ENCODE measurements at places on chromosomes 4 and X. TPM values are rescaled to one million over a fixed set of nuclear protein-coding genes. Genes with fewer than 3 reads are reported as not detected.

UGT2B11 gene
- not detected for total RNA-seq

NLGN3 gene
- 1.0 TPM for total RNA-seq

GRCh38 chr4:89496851-89497250 lies 189.3 kb upstream of the GPRIN3 start:
- DNase-seq = no peak
- no peaks in the 10 kb centered on the region for H3K36me3 ChIP-seq
- H3K27me3 ChIP-seq = peaks cover 16% of the 10 kb centered on the region
- H3K27ac ChIP-seq = no peak overlapping the region
- H3K4me1 ChIP-seq = no peaks in the 10 kb centered on the region
- no peak overlapping the region for H3K4me3 ChIP-seq

DNA sequence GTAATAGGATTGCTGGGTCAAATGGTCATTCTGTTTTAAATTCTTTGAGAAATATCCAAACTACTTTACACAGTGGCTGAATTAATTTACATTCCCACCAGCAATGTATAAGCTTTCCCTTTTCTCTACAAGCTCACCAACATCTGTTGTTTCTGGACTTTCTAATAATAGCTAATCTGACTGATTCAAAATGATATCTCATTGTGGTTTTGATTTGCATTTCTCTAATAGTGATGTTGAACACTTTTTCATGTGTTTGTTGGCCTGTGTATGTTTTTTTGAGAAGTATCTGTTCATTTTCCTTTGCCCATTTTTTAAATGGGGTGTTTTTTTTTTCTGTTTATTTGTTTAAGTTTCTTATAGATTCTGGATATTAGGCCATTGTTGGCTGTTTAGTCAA lies 659.0 kb upstream of the GNPDA2 start:
- H3K27me3 ChIP-seq = no peaks in the 10 kb centered on the region
- no peaks in the 10 kb centered on the region for H3K36me3 ChIP-seq
- DNase-seq = no peak
- H3K27ac ChIP-seq = no peak overlapping the region
- no peaks in the 10 kb centered on the region for H3K4me1 ChIP-seq
- no peak overlapping the region for H3K4me3 ChIP-seq

GRCh38 chrX:72057331-72057730 lies 74.4 kb downstream of the RTL5 start:
- H3K36me3 ChIP-seq = no peaks in the 10 kb centered on the region
- no peak overlapping the region for H3K4me3 ChIP-seq
- peaks cover 18% of the 10 kb centered on the region for H3K27me3 ChIP-seq
- no peak for DNase-seq
- H3K27ac ChIP-seq = no peak overlapping the region

DNA sequence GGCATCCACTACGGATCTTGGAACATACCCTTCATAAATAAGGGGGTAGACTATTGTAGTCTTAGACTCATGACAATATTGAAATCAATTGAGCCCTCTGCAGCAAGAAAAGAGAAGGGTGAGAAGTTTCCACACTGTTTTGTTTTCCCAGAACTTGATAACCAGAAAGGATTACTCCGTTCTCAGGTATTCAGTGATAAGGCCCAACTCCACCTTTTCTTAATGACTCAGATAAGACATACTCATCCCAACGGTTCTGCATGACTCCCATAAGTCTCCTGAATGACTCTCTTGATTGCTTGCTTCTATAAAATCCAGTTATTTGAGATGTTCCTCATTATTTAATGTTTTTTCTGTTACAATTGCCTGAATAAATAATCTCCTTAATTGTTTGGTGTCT lies 111.7 kb downstream of the PABPC4L start:
- H3K4me1 ChIP-seq = no peaks in the 10 kb centered on the region
- H3K27ac ChIP-seq = no peak overlapping the region
- DNase-seq = no peak

- H3K4me1 ChIP-seq = no peaks in the 10 kb centered on the region
- no peaks in the 10 kb centered on the region for H3K27me3 ChIP-seq
- no peak overlapping the region for H3K4me3 ChIP-seq
Observed at GRCh38 chr4:63787326-63787725, 621.9 kb downstream of the TECRL start.

- peak overlapping the region; percentile 91 for H3K4me3 ChIP-seq
- no peak for DNase-seq
- H3K4me1 ChIP-seq = peaks cover 13% of the 10 kb centered on the region
Observed at GRCh38 chr4:94453391-94453963, 1.7 kb downstream of the PDLIM5 start.

SAGE1 gene
- total RNA-seq = not detected

DNA sequence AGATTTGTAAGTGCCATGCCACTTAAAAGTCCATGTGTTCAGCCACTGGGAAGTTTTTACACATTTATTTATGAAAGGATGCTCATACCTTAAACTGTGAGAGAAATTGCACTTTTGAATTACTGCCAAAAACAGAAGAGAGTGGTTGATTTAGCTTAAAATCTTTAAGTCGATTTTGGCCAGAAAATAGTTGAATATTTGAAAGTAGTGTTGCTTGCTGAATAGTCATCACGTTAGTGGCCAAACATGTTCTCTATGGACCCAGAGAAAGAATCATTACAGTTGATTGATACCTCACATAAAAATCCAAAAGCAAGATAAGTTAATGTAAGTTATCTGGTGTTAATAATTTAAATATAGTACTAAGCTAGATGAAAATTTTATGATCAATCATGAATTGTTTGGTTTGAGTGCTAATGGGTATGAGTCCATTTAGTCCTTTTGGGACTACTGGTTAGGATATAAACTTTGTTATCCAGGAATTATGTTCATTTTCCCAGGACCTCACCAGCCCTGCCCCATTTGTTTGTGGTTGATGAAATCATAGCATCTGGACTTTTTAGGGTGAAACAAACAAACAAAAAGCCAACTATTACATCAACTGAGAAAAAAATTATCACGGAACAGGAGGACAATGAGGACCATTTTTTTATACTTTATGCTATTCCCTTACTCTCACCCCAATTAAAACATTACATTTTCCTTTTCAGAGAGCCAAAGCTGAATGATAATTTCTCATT lies 6.3 kb downstream of the GIMD1 start:
- peaks cover 9% of the 10 kb centered on the region for H3K27me3 ChIP-seq
- no peaks in the 10 kb centered on the region for H3K36me3 ChIP-seq
- no peaks in the 10 kb centered on the region for H3K4me1 ChIP-seq
- H3K27ac ChIP-seq = no peak overlapping the region

DNA sequence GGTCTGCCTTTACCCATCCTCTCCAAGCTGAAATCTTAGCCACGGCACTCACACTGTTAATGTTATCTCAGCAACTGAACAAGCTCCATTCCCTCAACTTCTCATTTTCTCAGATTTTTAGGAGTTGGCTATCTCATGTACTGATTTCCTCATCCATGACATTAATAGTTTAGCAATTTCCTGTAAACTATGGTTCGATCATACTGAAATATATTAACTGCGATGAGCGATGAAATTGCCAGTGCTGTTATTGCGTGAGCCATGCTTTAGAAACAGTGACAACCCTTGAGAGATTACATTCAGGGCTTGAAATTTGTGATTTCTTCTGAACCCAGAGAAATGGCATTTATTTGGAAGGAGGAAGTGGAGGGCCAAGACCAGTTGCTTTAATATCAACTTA lies 223.7 kb downstream of the GPAT3 start:
- no peak overlapping the region for H3K27ac ChIP-seq
- DNase-seq = no peak
- no peaks in the 10 kb centered on the region for H3K4me1 ChIP-seq

CCKAR gene
- not detected for total RNA-seq

GRCh38 chr4:17475481-17475880 lies 36.4 kb downstream of the QDPR start:
- H3K4me3 ChIP-seq = no peak overlapping the region
- no peaks in the 10 kb centered on the region for H3K36me3 ChIP-seq
- H3K4me1 ChIP-seq = no peaks in the 10 kb centered on the region
- H3K27me3 ChIP-seq = no peaks in the 10 kb centered on the region

GRCh38 chrX:53373307-53373706 lies 49.1 kb downstream of the SMC1A start:
- H3K4me3 ChIP-seq = no peak overlapping the region
- DNase-seq = no peak
- no peak overlapping the region for H3K27ac ChIP-seq
- H3K27me3 ChIP-seq = no peaks in the 10 kb centered on the region
- H3K4me1 ChIP-seq = no peaks in the 10 kb centered on the region
- peaks cover 9% of the 10 kb centered on the region for H3K36me3 ChIP-seq

GAGE2A gene
- total RNA-seq = not detected

FAM53A gene
- total RNA-seq = 3.5 TPM

DNA sequence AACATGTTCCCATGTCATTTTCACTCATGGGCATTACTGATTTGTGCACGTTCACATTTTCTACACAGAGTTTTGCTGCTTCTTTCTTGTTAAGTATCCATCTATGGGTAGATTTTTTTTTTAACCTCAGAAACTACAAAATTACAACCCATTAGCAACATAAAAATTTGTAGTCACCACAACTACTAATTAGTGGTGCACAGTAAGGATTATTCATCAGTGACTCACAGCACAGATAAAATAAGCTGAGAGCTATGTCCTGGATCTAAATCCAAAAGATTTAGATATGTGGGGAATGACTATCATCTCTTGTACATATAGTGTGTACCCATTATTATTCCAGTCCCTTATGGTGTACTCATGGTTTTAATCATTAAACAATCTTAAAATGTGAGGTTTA lies 19.7 kb upstream of the AMELX start:
- H3K4me1 ChIP-seq = no peaks in the 10 kb centered on the region
- no peak overlapping the region for H3K27ac ChIP-seq
- no peak overlapping the region for H3K4me3 ChIP-seq
- H3K27me3 ChIP-seq = no peaks in the 10 kb centered on the region
- H3K36me3 ChIP-seq = no peaks in the 10 kb centered on the region

- H3K36me3 ChIP-seq = peaks cover 2% of the 10 kb centered on the region
- no peak overlapping the region for H3K4me3 ChIP-seq
- H3K4me1 ChIP-seq = no peaks in the 10 kb centered on the region
- H3K27ac ChIP-seq = no peak overlapping the region
- no peak for DNase-seq
Observed at GRCh38 chrX:18971506-18971905, 12.4 kb downstream of the PHKA2 start.

DNA sequence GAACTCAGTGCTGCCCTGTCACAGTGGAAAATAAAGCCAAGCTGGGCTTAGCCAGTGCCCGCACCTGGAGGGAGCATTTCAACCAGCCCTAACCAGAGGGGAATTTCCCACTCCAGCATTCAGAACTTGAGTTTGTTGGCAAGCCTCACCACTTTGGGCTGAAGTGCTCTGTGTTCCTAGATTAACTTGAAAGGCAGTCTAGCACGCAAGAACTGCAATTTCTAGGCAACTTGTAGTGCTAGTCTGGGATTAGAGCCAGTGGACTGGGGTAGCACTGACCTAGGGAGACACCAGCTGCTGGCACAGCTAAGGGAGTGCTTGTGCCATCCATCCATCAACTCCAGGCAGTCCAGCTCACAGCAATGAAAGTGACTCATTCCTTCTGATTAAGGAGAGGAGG lies 1060.6 kb upstream of the GRID2 start:
- H3K27ac ChIP-seq = no peak overlapping the region
- no peaks in the 10 kb centered on the region for H3K27me3 ChIP-seq
- H3K4me1 ChIP-seq = no peaks in the 10 kb centered on the region
- H3K36me3 ChIP-seq = no peaks in the 10 kb centered on the region
- no peak overlapping the region for H3K4me3 ChIP-seq
- no peak for DNase-seq

All from activated CD4-positive, alpha-beta T cell treated with anti-CD3 and anti-CD28 coated beads, Interleukin-2, amount 10 ng/mL, durations not matched to agents 24 days and 14 days (primary cell).